ENCODE measurements at places on chromosomes 3 and 15.

DNA sequence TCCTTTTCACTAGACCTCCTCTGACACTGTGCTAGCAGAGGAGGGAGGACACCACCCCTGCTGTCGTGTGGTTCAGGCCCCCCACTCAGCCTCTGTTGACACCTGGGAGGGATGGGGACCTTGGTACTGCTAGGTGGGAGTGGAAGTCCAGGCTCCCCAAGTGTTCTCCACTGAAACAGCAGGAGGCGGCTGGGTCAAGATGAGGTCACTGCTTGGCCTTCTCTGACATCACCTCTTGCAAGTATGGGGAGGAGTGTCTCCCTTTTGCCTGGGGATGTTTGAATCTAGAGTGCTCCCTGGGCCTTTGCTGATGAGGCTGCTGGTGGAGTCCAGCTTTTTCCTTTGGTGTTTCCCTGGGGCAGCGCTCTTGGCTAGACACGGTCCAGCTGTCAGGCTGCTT lies 101.5 kb downstream of the CHRNA7 start:
- no peak for DNase-seq

DNA sequence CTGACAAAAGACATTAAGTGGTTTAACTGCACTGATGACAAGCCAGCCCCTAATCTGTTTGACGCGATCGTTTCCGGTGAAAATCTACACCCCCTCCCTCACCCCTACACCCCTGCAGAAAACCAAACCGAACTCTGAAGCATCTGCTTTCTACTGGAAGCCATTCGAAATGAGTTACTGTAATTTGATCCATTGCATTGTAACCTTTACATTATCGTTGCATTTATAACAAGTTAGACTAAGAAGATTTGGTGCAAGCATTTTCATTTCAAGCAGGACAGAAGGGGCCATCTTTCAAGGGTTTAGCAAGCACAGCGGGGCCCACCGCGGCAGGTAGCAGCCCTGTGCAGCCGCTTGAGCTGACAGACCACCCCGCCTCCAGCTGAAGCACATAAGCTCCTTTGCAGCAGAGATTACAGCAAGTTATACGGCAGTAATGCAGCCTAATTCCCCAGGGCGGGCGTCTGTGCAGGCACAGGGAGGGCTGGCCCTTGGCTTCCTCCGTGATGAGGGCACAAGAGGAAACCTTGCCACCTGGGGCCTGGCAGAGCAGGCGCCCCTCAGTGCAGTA lies 79.3 kb downstream of the CHSY1 start:
- no peak for DNase-seq

GRCh38 chr3:182760576-182761164 lies 32.6 kb upstream of the ATP11B start:
- no peak for DNase-seq

- DNase-seq, result no peak
Observed at GRCh38 chr3:133401374-133402135, 1.7 kb downstream of the BFSP2 start.

- DNase-seq, result no peak
Observed at GRCh38 chr3:192929755-192930547, 12.3 kb upstream of the MB21D2 start.

- no peak for DNase-seq
Observed at GRCh38 chr3:158918008-158918407, 116.2 kb downstream of the MFSD1 start.

Measured in activated CD4-positive, CD25-positive, alpha-beta regulatory T cell treated with anti-CD3 and anti-CD28 coated beads, Interleukin-2, amount 50 U/mL, for 72 hours (primary cell).